ENCODE measurements at places on chromosomes 1 and 21. TPM values are rescaled to one million over a fixed set of nuclear protein-coding genes. Genes with fewer than 3 reads are reported as not detected.

Gene AGT
- 16.0 TPM for polyA plus RNA-seq

Gene LIN9
- polyA plus RNA-seq: 12.1 TPM

Gene SLC35F3
- 0.69 TPM for polyA plus RNA-seq

Gene FAM72C
- polyA plus RNA-seq: 2.4 TPM

Gene LCE2A
- polyA plus RNA-seq: not detected

Gene TFF2
- not detected for polyA plus RNA-seq

Gene RIPPLY3
- polyA plus RNA-seq: 2.3 TPM

Gene OR10Z1
- polyA plus RNA-seq: 0.01 TPM

Gene AVPR1B
- polyA plus RNA-seq: 0.69 TPM

Gene TRIM63
- polyA plus RNA-seq: 0.85 TPM

Gene MMP23B
- polyA plus RNA-seq: 15.6 TPM

Gene PLEKHO1
- polyA plus RNA-seq: 47.4 TPM

Gene FCRL1
- 0.11 TPM for polyA plus RNA-seq

Gene OLFML3
- polyA plus RNA-seq: 158 TPM

Gene RAB25
- polyA plus RNA-seq: 48.2 TPM

Gene AMY1B
- polyA plus RNA-seq: not detected

Gene FCGR3A
- 1.9 TPM for polyA plus RNA-seq

Gene NBL1
- 20.5 TPM for polyA plus RNA-seq

Gene GSTM5
- 60.4 TPM for polyA plus RNA-seq

Gene SMG5
- 55.0 TPM for polyA plus RNA-seq

Gene PGLYRP4
- polyA plus RNA-seq: not detected

Gene DISP3
- 0.87 TPM for polyA plus RNA-seq

Gene LYPD8
- polyA plus RNA-seq: not detected

Gene MYCL
- 7.1 TPM for polyA plus RNA-seq

Gene SLFNL1
- 0.28 TPM for polyA plus RNA-seq

Gene ETV3
- 29.2 TPM for polyA plus RNA-seq

Gene MROH7
- polyA plus RNA-seq: 4.1 TPM

Gene CHRM3
- polyA plus RNA-seq: 7.6 TPM

Gene KCNH1
- 0.39 TPM for polyA plus RNA-seq

Gene EMC1
- polyA plus RNA-seq: 46.1 TPM
